NCI-H510A (cell line): ENCODE measurements at places on chromosomes 5 and 9.

GRCh38 chr5:81425569-81425968 is 31.6 kb upstream of the ACOT12 start:
- DNase-seq = no peak

DNA sequence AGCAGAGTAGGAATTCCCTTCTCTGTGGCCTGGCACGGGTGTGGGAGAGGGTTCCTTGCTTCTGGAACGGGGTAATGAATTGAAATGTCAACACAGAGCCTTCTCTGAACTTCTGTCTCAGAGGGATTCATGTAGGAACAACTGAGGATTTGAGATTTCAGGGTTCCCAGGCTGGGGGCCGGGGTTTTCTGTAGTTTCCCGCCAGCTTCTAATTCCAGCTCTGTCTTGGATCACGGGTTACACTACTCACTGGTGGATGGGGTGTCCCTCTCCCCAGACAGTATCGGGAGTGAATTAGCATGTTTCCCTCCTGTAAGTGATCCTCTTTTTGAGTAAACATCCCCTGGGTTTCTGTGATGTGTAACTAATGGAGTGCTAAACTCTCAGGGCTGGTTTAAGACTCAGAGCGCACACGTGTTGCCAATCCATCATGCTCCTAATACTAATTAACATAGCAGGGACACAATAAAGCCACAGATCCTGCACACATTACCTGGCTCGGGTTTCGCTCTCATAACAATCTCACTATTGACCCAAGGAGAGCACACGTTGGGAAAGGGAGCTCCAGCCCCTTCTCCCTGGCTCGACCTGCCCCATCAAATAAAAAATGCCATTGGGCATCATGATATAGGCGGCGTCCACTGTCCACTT is 18.1 kb upstream of the DMRT2 start:
- no peak for DNase-seq

DNA sequence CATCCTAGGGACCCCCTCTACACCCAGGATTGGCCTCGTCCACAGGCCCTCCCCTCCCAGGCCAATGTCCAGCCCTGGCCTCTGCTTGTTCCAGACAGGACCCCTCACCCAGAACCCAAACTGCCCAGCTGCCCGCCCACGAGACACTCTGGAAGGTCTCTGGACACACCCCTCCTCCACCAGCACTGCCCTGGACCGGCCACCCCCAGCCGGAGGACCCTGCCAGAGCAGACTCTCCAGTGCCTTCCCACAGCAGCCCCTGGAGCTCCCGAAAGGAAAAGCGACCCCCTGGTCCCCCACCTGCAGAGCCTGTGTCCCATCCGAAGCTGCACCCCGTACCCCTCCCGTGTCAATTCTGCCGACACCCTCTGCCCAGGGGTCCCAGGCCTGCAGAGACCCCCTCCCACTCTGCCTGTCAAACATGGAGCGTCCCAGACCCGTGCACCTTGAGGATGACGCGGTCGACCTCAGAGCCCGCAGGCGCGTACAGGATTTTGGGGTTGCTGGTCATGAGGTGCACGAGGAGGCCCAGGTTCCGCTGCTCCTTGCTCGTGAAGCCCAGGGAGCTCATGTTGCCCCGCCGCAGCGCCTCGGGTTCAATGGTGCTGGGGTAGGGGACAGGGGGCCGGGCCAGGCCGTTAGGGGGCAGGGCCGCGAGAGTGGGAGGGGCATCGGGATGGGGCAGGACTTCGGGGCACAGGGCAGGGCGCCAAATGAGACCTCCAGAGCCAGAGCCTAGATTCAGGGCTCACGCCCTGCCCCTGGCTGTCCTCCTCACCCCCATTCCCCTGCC is 8.0 kb downstream of the ABCA2 start:
- no peak for DNase-seq

DNA sequence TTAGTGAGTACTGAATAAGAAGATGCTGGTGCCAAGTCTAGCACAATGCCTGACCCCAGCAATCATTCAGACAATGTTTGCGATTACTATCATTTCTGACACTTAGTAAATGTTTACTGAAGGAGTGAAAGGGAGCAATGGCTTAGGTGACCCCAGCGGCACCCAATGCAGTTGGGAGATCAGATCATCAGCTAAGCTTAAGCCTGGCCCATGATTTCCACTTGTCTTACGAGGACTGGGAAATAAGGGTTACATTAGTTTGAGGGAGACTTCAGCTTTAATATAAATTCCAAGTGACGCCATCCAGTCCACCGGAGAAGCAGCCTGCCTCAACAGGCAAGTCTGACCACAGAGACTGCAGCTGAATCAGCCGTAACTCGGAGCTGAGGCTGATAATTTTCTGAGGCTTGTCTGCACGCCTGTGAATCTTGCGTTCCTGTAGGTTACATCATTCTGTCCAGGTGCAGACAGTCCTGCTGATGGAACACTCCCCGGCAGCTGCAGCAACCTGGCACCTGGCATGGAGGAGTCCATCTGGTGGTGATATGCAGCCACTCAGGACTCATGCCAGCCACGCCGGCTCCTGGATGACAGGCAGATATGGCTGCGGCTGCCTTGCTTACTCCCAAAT is 34.9 kb upstream of the FGF1 start:
- DNase-seq = peak; percentile 68

GRCh38 chr9:136835162-136835931 is 6.9 kb upstream of the AJM1 start:
- no peak for DNase-seq

- no peak for DNase-seq
Observed at GRCh38 chr5:160133918-160134304, 14.7 kb upstream of the PWWP2A start.

DNA sequence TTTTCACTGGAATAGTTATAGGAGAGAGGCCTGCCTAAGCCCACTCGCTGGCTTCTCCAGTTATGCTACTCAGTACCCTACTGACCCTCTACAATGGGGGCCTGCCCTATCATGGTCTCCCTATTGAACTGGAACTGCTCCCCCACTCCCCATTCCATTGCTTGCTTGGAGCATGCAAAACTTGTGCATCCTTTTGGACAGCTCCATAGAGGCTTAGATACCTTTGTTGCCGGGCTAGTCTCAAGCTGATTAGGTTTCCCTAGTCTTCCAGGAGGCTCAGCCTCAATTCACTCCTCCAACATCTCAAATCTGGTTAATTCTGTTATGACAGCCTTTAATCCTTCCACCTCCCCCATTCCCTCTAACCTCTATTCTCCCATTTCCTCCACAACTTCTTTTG is 39.9 kb downstream of the KIF24 start:
- DNase-seq = no peak

- DNase-seq = no peak
Observed at GRCh38 chr9:76537150-76537646, 78.2 kb downstream of the GCNT1 start.

DNA sequence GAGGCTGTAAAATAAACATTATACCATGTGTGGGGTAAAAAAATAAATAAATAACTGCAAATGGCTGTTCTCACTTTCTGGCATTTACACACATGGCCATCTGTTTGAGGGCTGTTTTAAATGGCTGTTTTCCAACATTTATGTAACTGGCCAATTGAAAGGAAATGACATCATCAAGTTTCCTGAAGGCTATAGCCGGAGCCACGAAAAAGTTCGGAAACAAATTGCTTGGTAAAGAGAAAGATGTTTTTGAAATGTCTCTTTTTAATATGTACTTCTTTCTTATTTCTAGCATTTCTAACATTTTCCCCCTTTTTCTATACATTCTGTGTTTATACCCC is 95.4 kb upstream of the DAB2 start:
- no peak for DNase-seq

- no peak for DNase-seq
Observed at GRCh38 chr5:31768046-31768445, 129.1 kb downstream of the PDZD2 start.

- DNase-seq = no peak
Observed at GRCh38 chr9:34999576-34999975, 10.0 kb downstream of the DNAJB5 start.

- DNase-seq = no peak
Observed at GRCh38 chr9:92846662-92847145, 31.1 kb downstream of the ZNF484 start.

- no peak for DNase-seq
Observed at GRCh38 chr9:100206899-100207298, 107.9 kb downstream of the INVS start.

DNA sequence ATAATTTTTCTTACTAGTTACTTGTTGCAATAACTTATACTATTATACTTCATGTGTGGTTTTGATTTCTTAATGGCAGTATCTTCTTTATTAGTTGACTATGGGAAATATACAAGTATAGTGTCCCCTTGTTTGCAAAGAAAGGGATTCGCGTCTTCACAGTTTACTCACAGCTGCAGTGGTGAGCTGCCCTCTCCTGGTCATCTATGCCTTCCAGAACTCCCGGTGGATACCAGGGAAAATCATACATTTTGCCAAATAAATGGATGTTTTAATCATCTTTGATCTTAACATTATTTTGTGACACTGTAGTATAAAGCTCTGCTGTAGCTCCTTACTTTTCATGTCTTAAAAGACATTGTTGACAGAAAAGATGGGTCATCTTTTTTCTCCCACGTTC is 142.0 kb downstream of the ZCCHC7 start:
- no peak for DNase-seq

DNA sequence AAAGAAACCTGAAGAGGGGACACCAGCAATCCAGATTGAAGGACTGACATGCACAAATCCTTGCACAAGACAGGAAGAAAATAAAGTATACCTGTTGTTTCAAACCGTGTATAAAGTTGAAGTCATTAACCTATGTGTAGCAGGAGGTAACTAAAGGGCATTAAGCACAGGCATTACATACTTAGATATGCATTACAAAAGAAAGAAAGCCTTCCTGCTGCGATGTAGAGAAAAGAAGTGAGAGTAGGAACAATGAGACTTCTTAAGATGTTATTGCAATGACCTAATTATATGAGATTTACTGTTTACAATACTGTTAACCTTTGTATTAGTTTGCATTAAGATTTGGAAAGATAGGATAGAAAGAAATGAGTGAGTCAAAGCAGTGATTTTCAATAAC is 308.9 kb upstream of the PTPRD start:
- no peak for DNase-seq

DNA sequence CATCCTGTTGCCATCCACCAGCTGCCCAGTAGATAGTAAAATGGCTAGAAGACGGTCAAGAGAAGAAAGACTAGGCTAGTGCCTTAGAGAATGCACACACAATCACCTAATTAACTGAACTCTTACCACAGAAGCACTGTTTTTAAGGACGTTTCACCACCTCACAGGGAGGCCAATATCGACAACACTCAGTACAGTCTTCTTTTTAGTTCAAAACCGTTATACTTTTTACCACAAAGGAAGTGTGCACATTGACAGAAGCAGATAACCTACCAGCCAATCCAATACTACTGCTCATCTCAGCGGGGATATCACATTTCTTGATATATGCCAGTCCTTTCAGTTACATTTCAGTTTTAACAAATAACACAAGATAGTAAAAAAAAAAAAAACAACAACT is 122.3 kb downstream of the GNAQ start:
- no peak for DNase-seq

DNA sequence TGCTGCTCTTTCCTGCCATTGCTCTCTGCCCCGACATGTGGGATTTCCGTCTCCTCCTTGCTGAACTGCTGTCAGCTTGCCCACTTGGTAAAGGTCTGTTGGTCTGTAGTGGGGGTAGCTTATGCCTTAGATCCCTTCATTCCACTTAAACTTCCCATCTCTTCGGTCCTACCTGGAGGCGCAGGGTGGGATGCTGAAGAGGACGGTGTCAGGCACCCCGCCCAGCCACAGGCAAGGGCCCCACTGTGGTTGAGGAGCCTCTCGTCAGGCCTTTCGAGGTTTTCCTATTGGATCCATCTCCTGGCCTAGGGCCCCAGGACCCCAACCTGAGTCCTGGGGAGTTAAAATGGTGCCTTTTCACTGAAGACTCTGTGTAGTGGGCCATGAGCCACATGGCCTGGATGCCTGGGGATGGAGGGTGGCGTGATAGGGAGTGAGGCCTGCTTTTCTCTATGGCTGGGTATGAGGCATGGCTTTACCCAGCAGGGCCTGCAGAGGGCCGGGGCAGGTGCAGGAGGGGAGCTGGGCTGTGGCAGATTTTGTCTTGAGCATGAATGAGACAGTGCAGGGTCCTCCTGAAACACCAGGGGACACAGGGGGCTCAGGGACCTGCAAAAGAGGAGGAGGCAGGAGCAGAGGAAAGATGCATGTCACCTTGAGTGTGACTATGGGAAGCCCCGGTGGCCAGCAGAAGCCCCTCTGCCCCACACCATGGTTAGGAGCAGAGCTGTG is 25.8 kb upstream of the RNF130 start:
- DNase-seq = no peak

DNA sequence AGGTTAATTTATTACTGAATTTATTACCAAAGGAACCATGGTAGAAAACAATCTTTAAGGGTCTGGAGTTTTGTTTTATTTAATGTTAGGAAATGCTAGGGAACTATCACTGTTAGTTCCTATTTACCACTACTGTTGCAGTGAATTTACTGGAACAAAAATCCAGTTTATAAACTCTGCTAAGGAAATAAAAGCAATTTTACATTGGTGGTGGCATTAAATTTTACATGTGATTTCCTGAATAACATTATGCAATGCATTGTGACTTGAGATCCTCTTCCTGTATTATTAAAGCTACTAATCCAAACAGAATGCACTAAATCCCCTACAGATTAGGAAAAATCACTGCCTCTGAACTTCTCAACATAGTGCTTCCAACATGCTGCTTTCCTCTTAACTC is 599.5 kb upstream of the PTGER4 start:
- DNase-seq = no peak

DNA sequence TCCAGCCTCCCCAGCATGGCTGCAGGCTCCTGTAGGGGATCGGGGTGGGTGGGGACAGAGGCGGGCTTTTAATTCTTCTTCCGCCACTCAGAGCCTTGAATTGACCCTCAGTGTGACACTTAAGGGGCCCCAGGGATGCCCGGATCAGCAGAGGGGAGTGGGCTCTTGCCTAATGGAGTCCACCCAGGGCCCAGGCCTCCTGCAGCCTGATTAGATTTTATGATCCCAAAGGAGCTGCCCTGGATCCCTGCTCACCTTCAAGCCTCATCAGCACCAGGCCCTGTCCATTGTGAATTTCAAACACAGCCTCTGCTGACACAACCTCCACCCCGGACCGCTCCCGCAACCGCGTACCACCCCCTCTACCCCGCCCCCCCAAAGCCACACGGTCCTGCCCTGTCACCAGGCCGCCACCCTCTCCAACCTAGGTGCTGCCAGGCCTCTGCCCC is 214.1 kb upstream of the IER5L start:
- no peak for DNase-seq

- DNase-seq = no peak
Observed at GRCh38 chr5:56606192-56606591, 209.2 kb upstream of the MAP3K1 start.

GRCh38 chr9:107866711-107867311 is 377.2 kb upstream of the KLF4 start:
- DNase-seq = no peak
